Liver (tissue), 10 donors: ENCODE measurements at places on chromosomes 5 and 9.
A peak's percentile ranks its signal among the peaks of the same experiment; 100 is the strongest.

GRCh38 chr9:108845507-108845906 is 10.3 kb downstream of the ACTL7B start:
- no peak for DNase-seq

DNA sequence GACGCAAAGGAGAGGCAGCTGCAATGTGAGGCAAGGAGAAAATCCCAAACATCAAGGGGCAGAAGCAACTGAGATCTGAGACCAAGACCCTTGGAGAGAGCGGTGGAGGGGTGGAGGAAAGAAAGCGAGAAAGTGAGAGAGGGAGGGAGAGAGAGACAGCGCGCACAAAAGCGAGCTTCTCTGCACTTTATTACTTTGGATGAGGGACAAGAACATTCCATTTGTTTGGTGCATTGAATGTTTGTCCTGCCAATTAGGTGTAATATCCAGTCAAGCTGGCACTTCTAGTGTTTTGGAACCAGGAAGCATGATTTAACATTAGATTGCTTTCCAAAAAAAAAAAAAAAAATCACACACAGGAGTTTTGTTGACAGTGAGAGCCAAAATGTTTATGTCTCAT is 1.4 kb downstream of the CAST start:
- no peak for DNase-seq

- no peak for DNase-seq
These were observed 75.4 kb upstream of the LRRTM2 start for GRCh38 chr5:138950421-138951031.

DNA sequence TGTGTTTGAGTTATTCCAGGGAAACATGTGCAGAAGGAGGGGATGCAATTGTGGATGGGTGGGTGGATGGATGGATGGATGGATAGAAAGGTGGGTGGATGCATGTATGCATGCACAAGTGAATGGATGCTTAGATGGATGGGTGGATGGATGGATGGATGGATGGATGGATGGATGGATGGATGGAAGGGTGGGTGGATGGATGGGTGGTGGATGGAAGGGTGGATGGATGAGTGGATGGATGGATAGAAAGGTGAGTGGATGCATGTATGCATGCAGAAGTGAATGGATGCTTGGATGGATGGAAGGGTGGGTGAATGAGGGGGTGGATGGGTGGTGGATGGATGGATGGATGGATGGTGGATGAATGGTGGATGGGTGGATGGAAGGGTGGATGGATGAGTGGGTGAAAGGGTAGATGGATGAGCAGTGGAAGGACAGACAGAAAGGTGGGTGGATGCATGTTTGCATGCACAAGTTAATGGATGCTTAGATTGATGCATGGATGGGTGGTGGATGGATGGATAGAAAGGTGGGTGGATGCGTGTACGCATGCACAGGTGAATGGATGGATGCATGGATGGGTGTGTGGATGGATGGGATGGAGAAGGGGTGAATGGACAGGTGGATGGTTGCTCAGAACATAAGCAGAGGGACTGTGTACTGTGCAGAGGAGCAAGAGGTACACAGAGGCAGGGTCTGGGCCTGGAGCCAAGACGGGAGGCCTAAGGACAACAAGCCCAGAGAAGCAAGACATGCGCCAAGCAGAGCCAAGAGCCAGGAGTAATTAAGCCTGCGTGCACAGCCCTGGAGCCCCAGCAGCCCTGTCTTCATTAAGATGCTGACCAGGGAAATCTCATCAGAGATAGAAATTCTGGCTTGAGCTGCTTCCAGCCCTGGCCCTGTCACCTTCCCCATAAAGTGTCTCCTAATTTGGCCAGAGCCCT is 84.6 kb upstream of the PPP1R26 start:
- no peak for DNase-seq

DNA sequence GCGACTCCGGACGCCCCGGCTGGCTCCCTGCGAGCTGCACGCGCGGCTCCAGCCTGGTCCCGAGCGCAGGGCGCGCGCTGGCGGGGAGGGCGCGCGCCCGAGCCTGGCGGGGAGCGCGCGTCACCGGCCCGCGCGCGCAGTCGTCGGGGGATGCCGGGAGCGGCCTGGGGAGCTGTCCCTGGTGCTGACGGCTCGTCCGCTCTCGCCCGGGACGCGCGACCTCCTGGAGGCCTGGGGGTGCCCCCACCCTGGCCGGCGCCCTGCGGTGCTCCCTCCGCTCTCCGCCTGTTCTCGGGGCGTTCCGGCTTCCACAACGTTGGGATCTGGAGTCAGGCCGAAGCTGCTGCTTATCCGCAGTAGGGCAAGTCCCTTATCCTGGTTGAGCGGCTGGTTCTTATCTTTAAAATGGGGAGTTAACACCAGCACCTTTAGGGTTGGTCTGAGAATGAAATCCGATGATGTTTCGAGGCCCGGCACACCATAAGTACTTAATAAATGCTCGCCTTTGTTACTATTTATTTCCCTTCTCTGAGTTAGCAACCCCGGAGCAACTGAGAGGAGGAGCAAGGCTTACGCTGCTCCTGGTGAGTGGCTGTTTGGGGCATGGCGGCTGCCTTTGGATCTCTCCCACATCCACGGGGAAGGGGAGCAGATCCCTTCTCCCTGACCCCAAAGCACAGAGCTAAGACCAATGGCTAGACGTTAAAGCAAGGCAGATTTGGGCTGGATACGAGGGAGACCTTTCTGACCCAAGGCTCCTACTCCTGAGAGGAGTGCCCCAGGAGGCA is at the start of gene FAM163B:
TSS of gene FAM163B (minus strand) at position 79 of the 788 bp plus-strand sequence. CDS start 29,166 bp downstream, outside the sequence.
- DNase-seq, result peak; percentile 60

GRCh38 chr9:79883073-79883645 is 311.4 kb downstream of the TLE4 start:
- no peak for DNase-seq

DNA sequence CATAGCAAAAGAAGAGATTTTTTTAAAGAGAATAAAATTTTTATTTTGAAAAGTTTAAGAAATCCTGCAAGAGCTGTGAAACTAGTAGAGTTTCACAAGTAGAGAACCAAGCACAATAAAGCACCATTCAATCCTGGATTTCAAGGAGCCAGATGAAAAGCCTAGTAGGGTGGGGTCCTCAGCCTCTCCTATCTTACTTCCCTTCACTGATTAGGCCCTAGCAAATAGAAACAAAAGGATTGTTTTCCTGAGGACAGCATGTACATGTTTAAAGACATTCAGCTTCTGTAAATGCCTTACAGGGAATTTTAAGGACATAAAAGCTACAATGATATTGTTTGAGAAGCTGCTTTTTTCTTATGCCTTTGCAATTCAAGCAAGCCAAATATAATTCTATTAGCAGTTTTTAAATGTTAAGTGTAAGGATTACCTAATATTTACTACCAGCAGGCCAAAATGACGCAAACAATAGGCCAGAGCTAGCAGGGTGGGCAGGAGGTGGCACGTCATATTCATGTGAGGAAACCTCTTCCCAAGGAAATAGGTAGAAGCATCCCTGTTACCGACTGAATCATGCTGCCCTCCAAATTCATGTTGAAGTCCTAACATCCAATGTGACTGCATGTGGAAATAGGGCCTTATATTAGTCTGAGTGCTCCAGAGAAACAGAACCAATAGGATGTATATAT is 337.6 kb downstream of the MLLT3 start:
- no peak for DNase-seq

DNA sequence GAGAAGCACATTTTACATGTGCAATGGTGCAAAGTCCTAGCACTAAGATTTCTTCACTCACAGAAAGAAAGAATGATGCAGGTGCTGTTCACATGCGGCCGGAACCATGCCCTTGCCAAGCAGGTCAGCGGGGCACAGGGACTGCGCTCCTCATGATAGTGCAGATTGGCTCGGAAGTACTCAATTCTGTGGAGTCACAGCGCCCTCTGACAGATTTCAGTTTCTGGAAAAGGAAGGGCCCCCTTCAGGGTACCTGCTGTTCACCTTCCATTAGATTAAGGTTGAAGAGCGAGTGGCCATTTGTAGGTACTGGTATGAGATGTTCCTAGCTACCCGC is 75.7 kb downstream of the TMC1 start:
- DNase-seq, result no peak

DNA sequence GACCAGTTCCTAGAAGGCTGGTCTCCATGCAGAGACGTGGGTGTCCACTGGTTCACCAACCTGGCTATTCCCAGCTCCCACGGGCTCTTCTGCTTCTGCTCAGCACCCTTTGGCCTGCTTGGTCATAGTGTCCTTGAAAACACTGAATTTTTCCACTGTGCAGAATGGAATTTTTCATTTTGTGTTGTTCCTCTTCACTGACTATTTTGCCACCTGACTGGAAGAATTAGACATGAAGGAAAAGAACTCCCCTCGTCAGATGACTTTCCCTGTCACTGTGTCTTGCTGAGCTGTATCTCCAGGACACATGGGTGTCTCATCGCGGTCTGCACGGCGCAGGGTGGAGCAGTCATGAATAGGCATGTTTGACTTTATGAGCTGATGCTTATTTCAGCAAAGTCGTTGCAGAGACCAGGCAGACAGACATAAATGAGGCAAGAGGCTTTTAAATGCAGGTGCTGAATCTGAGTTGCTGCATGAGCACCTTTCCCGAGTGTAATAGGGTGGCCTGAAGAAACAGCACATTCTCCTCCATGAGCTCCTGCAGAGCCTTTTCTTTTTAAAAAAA is 50.2 kb upstream of the SEMA4D start:
- no peak for DNase-seq

GRCh38 chr5:142313682-142314081 is 11.1 kb downstream of the SPRY4 start:
- DNase-seq, result no peak

DNA sequence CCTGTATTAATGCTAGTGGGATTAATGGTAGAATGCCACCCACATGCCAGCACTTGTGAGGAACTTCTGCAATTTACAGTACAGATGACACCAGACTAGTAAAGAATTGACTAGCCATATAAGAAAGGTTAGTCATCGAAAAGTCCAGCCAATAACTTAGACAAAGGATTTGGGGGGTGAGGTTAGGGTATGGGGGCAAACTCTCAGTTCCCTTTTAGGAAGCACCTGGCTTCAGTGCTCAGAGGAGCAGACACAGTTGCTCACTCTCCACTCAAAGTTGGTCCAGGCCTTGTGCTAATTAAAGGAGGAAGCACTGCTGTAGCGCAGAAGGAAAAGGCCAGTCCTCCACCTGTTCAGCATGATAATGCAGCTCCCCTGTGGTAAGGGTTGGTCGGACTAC is 25.2 kb downstream of the TGFBR1 start:
- DNase-seq, result no peak

DNA sequence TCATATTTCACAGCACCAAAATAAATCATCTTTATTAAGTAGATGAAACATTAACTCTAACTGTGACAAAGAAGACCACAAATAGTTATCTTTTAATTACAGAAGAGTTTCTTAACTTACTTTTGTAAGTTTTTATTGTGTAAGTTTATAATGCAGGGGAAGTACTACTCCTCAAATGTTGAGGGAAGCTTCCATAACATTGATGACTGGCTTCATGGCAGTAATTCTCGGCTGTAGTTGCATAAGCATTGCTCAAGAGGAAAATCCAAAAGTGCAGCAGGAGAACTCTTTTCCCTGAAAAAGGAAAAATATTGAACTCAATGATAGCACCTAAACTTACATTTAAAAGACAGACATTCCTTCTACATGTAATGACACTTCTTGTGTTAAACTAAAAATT is 4.6 kb downstream of the TSLP start:
- DNase-seq, result no peak

GRCh38 chr5:93704996-93705395 is 36.4 kb downstream of the POU5F2 start:
- no peak for DNase-seq

GRCh38 chr9:27679338-27679737 is 106.1 kb upstream of the C9orf72 start:
- no peak for DNase-seq

- DNase-seq, result no peak
These were observed 160.7 kb upstream of the PITX1 start for GRCh38 chr5:135194573-135195269.

GRCh38 chr9:104091708-104092107 is 2.4 kb upstream of the SMC2 start:
- DNase-seq, result no peak

GRCh38 chr9:91130796-91131318 is 230.9 kb downstream of the AUH start:
- DNase-seq, result no peak

DNA sequence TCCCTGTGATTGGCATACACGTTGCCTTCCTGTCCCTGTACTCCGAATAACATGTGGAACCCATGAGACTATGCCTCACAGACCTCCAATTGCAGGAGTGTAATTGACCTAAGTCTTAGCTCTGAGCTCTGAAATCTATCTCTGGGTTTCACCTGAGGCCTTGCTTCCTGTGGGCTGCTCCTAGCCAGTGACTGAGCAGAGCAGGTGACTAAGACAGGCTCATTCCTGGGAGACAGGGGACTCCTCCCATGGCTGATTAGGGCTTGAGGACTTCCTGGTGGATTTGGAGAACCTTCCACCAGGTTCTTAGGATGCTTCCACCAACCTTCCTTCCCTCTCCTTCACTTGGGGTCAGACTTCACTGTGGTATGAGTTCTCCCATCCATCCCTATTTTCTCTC is 22.3 kb upstream of the MIER3 start:
- DNase-seq, result no peak

DNA sequence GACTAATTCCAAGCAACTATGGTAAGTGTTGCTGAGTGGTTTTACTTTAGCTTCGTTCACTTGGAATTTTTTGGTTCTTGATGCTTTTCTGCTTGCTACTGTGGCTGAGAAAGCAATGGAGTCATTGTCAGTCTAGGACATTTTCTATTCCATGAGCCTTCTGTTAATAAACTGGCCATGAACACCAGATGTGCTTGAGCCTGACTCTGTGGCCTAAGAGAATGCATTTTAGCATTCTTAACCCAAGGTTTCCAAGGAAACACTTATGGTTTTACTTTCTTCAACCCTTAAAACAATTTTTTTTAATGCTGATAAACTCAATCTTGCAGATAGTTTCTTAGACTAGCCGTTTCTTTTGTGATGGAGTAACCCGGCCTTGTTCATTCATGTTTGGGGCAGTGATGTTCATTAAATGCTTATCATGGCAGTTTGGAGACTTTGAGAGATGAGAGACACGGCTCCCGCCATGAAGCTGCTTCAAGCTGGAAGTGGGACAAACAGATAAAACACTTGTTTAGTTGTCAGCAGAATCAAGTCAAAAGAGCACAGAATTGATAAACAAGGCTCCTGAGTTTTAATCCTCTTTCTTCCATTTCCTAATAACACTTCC is 42.4 kb downstream of the OSTF1 start:
- DNase-seq, result no peak

DNA sequence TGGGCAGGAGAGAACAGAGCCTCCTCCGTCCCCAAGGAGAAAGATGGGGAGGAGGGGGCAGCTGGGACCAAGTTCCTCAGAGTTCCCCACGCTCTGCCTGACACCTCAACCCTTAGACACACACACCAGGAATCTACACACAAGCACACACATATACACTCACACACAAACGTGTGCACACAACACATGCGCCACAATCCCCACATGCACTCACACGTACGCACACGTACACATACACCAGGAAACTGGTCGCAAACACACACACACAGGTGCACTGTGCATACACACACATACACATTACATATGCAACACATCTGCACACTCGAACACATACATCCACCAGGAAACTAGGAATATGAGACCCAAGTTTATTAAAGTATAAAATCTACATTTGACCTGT is 50.4 kb downstream of the ROR2 start:
- no peak for DNase-seq
